ENCODE measurements at places on chromosomes 2 and 18. TPM values are rescaled to one million over a fixed set of nuclear protein-coding genes. Genes with fewer than 3 reads are reported as not detected.

Gene CIB4
- total RNA-seq = not detected

Gene LYG2
- not detected for total RNA-seq

Gene NCKAP1
- total RNA-seq = 185 TPM

Gene NPPC
- total RNA-seq = not detected

Gene PAIP2B
- total RNA-seq = under 0.01 TPM

Gene HOXD9
- total RNA-seq = 1.7 TPM

Gene EFHD1
- 0.14 TPM for total RNA-seq

Gene MYCN
- total RNA-seq = 2.1 TPM

Gene SERPINB13
- total RNA-seq = not detected

Gene DNAH7
- 1.1 TPM for total RNA-seq

Gene LTBP1
- total RNA-seq = 265 TPM

Gene PHOSPHO2
- total RNA-seq = 1.3 TPM

Gene SPDYA
- total RNA-seq = 0.66 TPM

Gene TWIST2
- 66.4 TPM for total RNA-seq

Gene VAMP8
- 14.0 TPM for total RNA-seq

Gene PARD3B
- 26.0 TPM for total RNA-seq

Gene IL1R2
- not detected for total RNA-seq

Gene ANKRD23
- 1.3 TPM for total RNA-seq

Gene TSN
- total RNA-seq = 31.7 TPM

Gene SKA1
- total RNA-seq = 2.0 TPM

Gene PAX3
- not detected for total RNA-seq

Gene ALKAL2
- total RNA-seq = not detected

Gene KLHL30
- 1.1 TPM for total RNA-seq

Gene C1GALT1C1L
- 0.29 TPM for total RNA-seq

Gene B3GNT7
- 0.14 TPM for total RNA-seq

Gene BMP10
- total RNA-seq = 0.44 TPM

Gene ACKR3
- 0.66 TPM for total RNA-seq

Gene C2orf78
- total RNA-seq = not detected

Gene GPBAR1
- total RNA-seq = 0.22 TPM

Gene KIAA2012
- total RNA-seq = not detected

Gene TMEM163
- total RNA-seq = not detected

Gene UGT1A8
- total RNA-seq = not detected

Gene CCDC121
- total RNA-seq = 0.88 TPM

Gene ILKAP
- total RNA-seq = 20.6 TPM

Gene GREB1L
- 0.44 TPM for total RNA-seq

Gene MYL1
- total RNA-seq = not detected

Gene LRRTM1
- total RNA-seq = not detected

Gene LYPD6B
- total RNA-seq = 12.5 TPM

Gene SIX3
- total RNA-seq = not detected

Gene AQP12A
- total RNA-seq = not detected

Gene OTOS
- total RNA-seq = not detected

Gene BOLL
- total RNA-seq = not detected

Gene UCN
- 1.1 TPM for total RNA-seq

Gene ITGB1BP1
- 39.7 TPM for total RNA-seq

Gene SPP2
- total RNA-seq = not detected

Gene ERFE
- 2.4 TPM for total RNA-seq

All from placental pericyte (primary cell).